A549 treated with Mapracorat at 1 μM for 4 hours (cell line): ENCODE measurements at places on chromosomes 6 and 20. TPM values are rescaled to one million over a fixed set of nuclear protein-coding genes. Genes with fewer than 3 reads are reported as not detected.

The PRL gene
- total RNA-seq: not detected in 5 replicates

The OPN5 gene
- not detected in 5 replicates for total RNA-seq

The FERMT1 gene
- total RNA-seq: 14.7 to 16.1 TPM (median 15.7 TPM) in 5 replicates

The FOXF2 gene
- 17.3 to 24.3 TPM (median 23.1 TPM) in 5 replicates for total RNA-seq

The EDEM2 gene
- total RNA-seq: 49.7 to 55.3 TPM (median 54.3 TPM) in 5 replicates

The TRIM10 gene
- total RNA-seq: not detected in 5 replicates

The ZNF391 gene
- total RNA-seq: 0.13 to 0.35 TPM (median 0.24 TPM) in 5 replicates

The RSPH9 gene
- total RNA-seq: 0.20 to 0.34 TPM (median 0.24 TPM) in 5 replicates

The TRAPPC3L gene
- total RNA-seq: not detected in 5 replicates

The IPCEF1 gene
- 0.02 to 0.08 TPM (median 0.04 TPM) in 4 of 5 replicates, not detected in the other for total RNA-seq

The COL11A2 gene
- 0.69 to 1.1 TPM (median 0.83 TPM) in 5 replicates for total RNA-seq

The HSPA1L gene
- 1.3 to 1.8 TPM (median 1.5 TPM) in 5 replicates for total RNA-seq

The FKBP1C gene
- 1.5 to 2.4 TPM (median 2.0 TPM) in 5 replicates for total RNA-seq

The DSP gene
- 33.2 to 49.8 TPM (median 44.1 TPM) in 5 replicates for total RNA-seq

The ARMC12 gene
- total RNA-seq: 0.26 to 0.97 TPM (median 0.55 TPM) in 5 replicates
